Activated naive CD4-positive, alpha-beta T cell (primary cell): ENCODE measurements at places on chromosomes 3 and 15.

DNA sequence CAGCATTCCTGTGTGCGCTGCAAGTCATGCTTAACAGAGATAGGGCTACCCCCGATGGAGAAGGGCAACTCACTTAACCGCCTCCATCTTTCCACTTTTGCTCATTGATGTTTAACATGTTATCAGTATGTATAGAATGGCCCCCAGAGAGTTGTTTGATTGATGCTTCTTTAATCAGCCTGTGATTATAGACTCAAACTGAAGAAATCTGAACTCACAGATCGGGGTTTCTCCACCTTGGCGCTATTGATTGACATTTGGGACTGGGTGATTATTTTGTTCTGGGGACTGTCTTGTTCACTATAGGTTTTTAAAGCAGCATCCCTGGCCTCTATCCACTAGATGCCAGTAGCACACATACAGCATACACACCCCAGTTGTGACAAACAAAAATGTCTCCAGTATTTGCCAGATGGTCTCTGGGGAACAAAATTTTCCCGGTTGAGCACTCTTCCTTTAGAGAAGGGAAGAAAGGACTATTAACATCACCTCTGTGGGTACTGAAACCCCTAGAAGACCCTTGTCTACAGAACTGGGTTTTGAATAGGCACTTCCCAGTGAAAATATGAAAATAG, 54.4 kb downstream of the LARS2 start:
- DNase-seq = no peak

GRCh38 chr15:38648121-38648843, 83.7 kb upstream of the RASGRP1 start:
- no peak for DNase-seq

DNA sequence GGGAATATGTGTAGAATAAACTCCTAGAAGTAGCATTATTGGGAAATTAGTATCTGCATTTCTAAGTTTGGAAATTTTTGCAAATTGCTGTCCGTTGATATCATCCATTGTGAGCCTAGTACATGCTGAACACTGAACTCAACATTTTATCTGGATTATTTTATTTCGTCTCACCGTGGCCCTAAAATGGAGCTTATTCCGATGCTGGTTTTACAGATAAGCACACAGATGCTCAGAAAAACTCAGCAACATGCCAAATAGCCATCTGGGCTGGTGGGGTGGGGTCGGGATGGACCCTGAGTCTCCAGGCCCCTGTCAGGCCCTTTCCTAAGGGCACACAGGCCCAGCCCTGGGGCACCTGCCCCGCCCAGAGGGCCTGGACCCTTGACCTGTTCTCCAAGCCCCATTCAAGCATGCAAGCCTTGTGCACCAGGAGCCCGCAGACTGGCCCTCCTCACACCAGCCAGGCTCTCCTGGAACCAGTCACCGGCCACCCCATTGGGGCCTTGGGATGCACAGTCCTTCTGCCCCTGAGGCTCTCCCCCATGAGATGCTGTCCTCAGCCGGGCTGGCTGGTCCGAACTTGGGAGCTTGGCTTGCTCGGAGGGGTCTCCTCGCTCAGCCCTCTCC, 20.7 kb upstream of the KLF13 start:
- no peak for DNase-seq

GRCh38 chr3:148331081-148331846, 366.4 kb upstream of the AGTR1 start:
- no peak for DNase-seq

- no peak for DNase-seq
These were observed 393.5 kb downstream of the RSL24D1 start for GRCh38 chr15:54803134-54803808.

DNA sequence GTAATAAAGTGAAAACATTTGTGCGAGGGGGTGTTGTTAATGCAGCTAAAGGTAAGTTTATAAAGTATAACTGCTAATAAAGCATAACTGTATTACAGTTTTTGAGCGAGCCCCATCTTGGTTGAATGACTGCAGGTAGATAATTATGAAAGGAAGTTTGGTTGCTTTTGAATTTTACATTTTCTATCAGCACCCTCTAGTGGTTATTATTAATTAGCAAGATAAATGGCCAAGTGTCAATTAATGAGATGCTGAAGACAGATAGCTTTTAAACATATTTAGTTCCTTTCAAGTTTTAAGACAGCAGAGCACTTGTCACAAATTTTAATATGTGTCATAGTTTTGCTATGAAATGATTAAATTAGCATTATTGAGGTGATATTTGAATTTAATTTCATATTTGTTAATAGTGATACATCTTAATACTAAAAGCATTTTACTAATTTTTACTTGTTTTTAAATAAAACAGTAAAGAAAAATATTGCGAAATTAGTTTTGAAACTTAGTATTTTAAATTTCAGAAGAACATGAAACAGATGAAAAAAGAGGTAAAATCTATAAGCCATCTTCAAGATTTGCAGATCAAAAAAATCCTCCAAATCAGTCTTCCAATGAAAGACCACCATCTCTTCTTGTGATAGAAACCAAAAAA, 15.1 kb downstream of the U2SURP start:
- no peak for DNase-seq

GRCh38 chr15:48493763-48494225, 151.7 kb downstream of the FBN1 start:
- DNase-seq = no peak

GRCh38 chr3:122898298-122898697, 103.4 kb downstream of the SLC49A4 start:
- no peak for DNase-seq

- DNase-seq = no peak
These were observed 360.4 kb upstream of the CDIN1 start for GRCh38 chr15:36218991-36219390.

DNA sequence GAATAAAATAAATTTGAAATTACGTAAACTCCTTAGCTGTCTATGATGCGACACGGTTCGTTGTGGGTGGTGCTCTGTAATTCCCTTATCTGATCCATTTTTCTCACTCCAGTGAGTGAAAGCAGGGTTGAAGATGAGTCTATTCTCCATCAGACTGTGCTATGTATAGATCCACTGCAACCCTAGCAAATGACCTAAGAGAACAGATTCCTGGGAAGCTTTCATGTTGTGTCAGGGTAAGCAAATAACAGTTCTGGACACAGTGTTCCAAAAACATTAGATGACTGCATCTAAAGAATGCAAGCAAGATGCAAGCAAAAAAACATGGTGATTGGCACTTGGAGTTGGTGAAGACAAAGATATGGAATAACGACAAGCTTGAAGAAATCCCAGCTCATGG, 239.3 kb downstream of the SLC9A9 start:
- no peak for DNase-seq

GRCh38 chr3:183560607-183561006, 5.1 kb upstream of the KLHL6 start:
- DNase-seq = no peak

- DNase-seq = no peak
These were observed 1.4 kb downstream of the PSMD6 start for GRCh38 chr3:64021922-64022321.

DNA sequence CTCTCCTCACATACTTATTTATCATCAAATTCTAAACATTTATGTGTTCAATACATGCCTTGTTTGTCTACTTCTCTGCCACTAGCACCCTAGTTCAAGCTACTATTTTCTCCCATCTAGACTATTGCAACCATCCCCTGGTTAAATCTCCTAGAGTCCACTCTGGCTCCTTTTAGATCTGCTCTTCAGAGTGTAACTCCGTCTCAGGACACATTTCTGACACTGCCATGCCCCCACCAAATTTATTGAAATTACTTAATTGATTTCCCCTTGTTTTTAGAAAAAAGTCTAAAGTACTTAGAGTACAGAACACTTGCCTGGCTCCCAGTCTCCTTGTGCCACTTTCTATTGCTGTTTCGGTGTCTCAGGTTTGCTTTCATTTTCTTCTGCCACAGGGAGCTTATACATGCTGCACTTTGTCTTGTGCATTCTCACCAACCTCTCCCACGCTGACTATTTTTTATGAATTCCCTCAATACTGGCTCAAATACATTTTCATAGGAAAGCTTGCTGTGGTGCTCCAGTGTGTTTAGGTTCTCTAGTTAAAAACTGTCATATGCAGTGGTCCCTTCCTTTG, 792.3 kb downstream of the DIPK2A start:
- DNase-seq = no peak

GRCh38 chr3:147387885-147388699, 18.3 kb downstream of the ZIC4 start:
- DNase-seq = no peak

DNA sequence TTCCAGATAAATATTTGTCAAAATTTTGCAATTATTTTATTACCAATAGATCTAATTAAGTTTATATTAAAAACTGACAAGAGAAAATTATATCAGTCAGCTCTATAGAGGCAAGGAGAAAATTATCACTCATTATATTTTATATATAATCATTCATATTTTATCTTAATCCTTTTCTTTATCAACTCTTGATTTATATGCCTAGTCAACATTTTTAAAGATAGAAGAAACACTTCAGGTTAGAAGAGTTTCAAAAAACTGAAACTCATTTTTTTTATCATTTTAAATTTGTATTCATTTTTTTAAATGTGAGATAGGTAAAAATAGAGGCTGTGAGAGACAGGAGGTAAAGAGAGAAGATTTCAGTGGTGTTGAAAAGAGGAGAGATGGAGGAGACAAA, 217.3 kb upstream of the P2RY1 start:
- no peak for DNase-seq

DNA sequence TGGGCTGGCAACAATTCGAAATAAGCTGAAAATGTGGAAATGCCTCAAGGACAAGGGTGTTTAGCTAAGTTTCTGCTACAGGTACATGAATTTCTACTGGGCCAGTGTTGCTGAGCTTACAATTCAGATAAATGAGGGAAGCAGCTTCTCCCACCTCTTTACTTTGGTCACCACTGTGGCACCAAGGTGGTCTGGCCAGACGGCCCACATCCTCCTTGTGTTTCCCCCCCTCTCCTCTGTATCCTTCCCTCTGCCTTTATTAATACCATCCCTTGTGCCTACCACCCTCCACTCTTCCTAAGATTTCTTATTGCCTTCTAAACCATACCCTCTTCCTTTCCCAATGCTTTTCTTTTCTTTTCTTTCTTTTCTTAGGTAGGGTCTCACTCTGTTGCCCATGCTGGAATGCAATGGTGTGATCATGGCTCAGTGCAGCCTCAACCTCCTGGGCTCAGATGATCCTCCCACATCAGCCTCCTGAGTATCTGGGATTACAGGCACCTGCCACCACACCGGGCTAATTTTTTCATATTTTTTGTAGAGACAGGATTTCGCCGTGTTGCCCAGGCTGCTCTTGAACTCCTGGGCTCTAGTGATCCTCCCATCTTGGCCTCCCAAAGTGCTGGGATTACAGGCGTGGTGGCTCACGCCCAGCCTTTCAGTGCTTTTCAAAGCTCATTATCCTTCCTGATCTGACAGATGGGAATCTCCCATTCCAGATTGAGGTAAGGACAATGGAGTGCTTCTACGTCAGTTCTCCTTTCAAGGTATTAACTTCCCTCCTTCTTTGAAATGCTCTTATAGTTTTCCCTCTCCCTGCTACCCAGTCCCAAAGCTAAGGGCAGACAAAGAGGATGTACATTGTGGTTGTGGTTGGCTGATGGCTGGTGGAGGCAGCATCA, 14.8 kb downstream of the ANXA2 start:
- DNase-seq = no peak

GRCh38 chr3:12658593-12659058, 5.3 kb downstream of the RAF1 start:
- DNase-seq = no peak

GRCh38 chr15:77029166-77030047, 34.5 kb downstream of the PSTPIP1 start:
- DNase-seq = no peak

- DNase-seq = no peak
These were observed 291.6 kb upstream of the VEPH1 start for GRCh38 chr3:157794771-157795170.

- no peak for DNase-seq
These were observed 14.0 kb downstream of the PLCH1 start for GRCh38 chr3:155730843-155731242.

GRCh38 chr3:46960081-46960701, 16.4 kb downstream of the CCDC12 start:
- no peak for DNase-seq

GRCh38 chr15:77021803-77022381, 27.0 kb downstream of the PSTPIP1 start:
- DNase-seq = no peak

DNA sequence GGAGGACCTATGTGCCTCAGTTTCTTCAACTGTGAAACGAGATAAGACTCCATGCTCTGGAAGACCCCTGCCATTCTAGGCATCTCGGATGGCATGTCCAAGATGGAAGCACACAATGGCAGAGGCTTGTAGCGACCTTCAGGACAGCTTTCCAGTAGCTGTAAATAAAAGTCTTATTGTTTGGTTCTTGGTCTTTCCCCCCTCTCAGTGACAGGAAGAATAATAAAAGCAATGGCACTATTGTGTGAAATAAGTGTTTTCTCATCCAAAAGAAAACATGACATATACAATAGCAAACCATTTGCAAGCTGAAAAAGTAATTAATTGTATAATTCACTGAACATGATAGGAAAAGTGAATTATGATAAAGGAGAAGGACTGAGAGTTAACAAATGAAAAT, 32.5 kb upstream of the CD47 start:
- DNase-seq = no peak

- DNase-seq = no peak
These were observed 102.3 kb downstream of the TPRA1 start for GRCh38 chr3:127488141-127488672.

DNA sequence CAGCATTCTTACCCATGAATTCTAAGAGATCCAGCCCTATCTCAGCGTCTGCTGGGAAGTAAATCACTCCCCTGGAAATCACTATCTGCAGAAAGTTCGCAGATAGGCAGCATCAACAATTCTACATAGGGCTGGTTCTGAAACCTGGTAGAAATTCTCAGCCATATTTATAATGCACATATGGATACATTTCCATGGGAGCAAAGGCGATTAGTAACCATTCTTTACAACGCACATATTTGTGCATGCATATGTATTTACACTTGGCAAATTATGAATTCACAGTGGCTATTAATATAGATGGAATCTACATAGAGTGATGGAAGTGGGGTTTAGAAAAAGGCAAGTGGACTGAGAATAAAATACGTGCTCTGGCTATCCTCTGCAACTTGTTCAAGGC, 128.0 kb upstream of the FOXB1 start:
- DNase-seq = no peak

GRCh38 chr3:141643391-141643790, 94.7 kb upstream of the RNF7 start:
- no peak for DNase-seq

- no peak for DNase-seq
These were observed 32.5 kb downstream of the ABHD5 start for GRCh38 chr3:43723121-43723734.

DNA sequence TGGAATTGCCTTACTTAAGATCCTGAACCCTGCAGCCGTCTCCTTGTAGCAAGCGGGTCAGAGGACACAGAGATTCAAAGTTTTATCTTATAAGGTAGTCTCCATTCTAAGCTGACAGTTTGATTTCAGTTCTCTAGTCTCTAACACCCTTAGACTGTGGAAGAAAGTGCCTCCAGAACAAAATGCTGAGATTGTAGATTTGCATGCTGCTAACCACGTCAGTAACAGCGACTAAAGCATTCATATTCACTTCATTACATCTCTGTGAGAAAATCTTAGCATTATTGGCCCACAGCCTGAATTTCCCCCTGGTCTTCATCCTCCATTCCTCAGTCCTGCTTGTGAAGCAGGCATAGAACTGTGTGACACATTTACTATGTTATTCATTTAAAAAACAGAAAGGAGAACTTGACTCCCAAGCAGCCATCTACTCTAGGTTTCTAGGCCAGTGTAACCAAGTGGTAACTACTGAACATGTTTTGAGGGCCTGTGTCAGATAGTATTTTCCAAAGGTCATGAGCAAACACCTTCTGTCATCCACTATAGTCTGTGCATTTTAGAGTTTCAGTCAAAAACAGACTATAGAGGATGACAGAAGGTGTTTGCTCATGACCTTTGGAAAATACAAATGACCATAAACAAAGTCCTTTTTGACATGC, 27.4 kb downstream of the ARIH2 start:
- no peak for DNase-seq
